Stimulated activated CD8-positive, alpha-beta memory T cell treated with anti-CD3 and anti-CD28 coated beads, Interleukin-7, amount 100 ng/mL, for 1 hour (primary cell): ENCODE measurements at places on chromosomes 12 and 14.

DNA sequence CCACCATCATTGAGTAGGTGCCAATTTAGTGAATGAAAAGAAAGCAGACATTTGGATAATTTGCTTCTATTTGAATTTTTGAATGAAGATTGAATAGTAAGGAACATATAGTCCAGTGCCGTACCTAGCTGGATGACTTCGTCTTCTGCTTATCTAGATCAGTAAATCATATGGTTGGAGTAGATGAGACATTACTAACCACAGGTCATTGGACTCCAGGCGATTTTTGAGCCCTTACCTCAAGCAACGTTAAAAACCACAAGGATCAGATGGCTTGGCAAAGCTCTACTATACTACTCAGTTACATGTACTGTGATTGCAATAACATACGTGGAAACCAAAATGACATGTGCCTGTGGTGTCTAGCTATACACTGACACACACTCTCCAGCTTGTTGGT, 1.7 kb upstream of the SPATS2 start:
- no peak for DNase-seq

DNA sequence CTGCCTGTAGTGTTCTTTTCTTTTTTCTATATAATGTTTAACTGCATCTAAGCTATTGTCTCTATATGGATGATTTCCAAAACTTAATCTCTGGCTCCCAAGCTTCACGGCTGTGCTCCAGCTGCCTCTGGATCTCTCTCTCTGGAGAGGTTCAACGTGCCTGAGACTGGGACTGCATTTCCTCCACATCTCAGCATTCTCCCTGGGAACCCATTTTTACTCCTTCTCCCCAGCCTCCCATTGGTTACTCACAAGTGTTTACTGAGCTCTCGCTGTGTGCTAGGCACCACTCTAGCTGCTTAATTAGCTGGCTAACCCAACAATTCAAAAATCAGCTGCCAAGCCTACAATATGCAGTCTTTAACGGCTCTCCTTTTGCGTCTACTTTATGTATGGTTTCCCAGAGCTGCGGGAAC, 34.7 kb downstream of the FBXL14 start:
- DNase-seq, result no peak

DNA sequence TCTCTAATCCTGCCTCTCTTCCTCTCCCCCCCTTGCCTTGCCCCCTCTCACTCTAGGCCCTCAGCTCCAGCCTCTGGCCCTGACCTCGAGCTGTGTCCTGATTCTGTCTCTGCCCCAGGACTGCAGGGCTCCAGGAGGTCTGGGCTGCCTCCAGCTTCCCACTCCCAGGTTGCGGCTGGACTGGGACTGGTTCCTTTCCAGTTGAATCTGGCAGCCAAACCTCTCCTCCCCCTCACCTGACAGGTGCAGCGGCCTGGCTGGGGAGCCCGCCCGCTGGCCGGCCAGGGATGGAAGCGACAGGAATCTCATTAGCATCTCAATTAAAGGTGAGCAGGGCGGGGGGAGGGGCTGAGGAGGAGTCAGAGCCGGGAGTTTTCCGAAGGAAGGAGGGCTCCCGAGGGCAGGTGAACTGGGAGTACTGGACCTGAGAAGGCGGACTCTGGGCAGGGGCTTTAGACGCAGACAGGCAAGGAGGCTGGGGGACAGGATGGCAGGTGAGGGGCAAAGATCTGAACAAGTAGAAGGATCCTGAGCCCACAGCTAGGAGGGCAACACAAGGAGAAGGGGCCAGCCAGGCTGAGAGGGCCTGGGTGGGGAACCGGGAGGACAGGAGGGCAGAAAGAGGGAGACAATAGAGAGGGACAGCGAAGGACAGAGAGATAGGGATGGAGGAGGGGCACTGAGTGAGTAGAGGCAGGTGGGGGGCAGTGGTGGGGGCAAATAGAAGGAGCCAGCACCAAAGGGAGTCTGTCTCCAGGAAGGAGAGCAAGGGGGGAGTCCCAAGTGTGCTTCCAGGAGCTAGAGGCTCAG, at the start of gene SCNN1A:
SCNN1A (minus strand) TSS at position 295 of the 810 bp plus-strand sequence. CDS start 780 bp downstream, outside the sequence.
- no peak for DNase-seq

DNA sequence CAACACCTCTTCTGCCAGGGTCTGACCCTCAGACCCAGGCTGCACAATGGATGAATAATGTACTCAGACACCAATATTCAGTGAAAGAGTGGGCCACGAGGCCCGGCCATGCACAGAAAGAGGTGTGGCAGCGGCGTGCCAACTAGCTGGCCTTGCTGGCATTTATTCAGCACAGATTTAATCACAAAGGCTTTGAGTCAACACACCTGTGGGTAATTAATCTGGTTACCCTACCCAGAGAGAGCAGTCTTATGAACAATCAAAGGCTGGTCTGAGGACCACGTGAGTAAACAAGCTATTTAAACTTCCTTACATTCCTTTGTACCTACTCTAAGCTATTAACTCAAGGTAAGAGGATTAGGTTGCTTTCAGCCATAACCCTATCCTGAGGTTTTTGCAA, 324.8 kb downstream of the C12orf50 start:
- no peak for DNase-seq

DNA sequence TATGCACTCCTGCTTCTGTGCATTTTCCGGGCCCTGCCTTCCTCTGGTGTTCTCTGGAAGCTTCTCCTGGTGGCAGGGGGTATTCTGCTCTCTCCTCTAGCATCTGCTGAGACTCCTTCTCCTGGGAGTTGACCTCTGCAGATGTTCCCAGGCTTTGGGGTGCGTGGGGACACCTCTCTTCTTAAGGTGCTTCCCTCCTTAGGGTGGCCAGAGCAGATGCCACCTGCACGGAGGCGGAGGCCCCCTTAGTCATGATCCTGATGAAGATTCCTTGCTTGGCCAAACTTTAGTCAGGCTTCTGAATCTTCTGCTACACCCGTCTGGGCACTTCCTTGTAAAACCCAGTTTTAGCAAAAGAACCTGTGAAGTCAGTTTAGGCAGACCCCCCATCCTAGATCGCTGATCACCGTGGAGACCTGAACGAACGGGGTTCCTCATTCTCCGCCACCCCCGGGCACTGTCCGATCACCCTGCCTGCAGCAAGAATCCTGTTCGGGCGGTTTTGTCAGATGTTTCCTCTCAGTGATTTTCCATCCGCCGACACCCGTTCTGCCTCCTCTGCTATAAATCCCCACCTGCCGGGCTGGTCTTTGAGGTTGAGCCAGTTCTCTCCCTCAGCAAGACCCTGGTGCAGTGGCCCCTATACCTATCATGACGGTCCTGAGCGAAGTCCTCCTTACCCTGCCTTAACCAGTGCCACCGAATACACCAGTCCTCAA, 111.9 kb downstream of the CALM1 start:
- no peak for DNase-seq

DNA sequence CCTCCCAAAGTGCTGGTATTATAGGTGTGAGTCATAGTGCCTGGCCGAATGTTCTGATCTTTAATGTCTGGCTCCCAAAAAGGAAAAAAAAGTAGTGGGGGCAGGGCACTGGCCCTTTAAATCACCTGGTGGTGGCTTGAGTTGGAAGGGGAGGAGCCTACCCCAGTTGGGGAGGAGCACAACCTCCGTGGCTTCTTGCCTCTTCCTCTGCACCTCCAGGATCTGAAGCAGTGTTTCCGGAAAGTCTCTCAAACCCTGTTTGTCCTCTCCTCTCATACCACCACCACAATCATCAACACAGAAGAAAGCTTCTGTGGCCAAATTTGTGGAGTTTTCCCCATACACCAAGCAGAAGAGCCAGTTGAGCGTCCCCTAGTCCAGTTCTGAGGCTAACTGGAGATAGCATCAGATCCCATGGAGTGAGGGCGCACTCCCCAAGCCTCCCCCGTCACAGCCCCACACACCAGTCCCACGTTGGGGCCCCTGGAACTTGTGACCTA, 24.3 kb upstream of the RCOR1 start:
- peak; percentile 20 for DNase-seq

DNA sequence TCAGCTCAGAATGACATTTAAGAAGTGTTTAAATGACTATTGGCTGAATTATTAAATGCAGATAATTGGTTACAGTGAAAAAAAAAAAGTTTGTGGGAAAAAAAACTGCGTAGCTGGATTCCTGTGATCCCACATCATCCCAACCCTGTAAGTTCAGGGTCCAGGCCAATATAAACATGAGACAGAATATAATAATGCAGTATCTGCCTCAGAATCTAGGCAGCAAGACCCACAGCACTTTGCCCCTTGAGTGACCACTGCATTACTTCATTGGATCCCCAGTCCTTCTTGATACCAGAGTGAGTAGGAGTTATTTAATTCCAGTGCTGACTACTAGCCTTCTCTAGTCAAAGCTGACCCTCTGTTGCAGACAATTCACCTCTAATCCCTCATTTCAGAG, 272.6 kb downstream of the CCER1 start:
- DNase-seq, result no peak

- peak; percentile 48 for DNase-seq
Observed at GRCh38 chr12:106903241-106903945, 52.3 kb upstream of the TMEM263 start.

DNA sequence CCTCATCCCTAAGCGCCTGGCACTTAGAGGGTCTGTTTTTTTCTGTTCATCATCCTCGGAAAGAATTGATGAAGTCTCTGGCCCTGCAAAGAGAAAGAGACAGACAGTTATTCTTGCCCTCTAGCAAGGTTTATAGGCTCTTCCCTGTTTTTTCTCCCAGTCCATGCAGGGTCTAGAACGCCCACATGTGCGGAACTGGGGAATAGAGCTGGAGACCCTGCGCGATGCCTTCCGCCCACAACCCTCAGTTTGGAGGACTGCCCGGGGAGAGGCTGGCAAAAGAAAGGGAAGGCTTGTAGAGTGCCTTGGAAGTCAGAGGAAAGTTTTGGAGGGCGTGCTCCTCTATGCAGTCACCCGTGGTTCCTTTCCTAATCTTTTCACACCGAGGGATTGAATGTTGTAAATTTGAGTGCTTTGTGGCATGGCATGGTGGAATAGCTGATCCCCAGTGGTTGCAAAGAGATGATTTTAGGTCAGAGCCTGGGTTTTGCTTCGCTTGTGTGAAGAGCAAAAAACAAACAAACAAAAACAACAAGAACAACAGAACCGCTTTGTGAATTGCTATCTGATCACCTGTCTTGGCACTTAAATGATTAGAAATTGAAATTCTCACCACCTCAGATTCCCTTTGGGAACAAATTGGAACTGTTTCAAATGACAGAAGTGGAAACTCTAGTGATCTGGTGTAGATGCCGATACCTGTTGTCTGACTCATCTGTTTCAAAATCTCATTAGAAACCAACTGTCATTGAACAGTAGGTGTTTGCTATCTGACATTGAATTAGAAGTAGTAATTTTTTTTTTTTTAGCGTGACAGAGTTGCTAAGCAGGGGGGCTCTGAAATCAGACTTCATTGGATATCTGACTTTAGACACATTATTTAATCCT, 947 bp downstream of the GAS2L3 start:
- DNase-seq, result no peak

GRCh38 chr14:105314287-105315200, at the start of gene PACS2:
TSS of gene PACS2 (plus strand) at chr14:105314748. CDS start at chr14:105314919, 171 bp downstream.
- peak; percentile 56 for DNase-seq

GRCh38 chr14:99190696-99191394, 81.2 kb downstream of the BCL11B start:
- no peak for DNase-seq
